ENCODE measurements at places on chromosomes 5 and 9. TPM values are rescaled to one million over a fixed set of nuclear protein-coding genes. Genes with fewer than 3 reads are reported as not detected.

The LRRC70 gene
- 8.0 TPM for total RNA-seq

The CDK7 gene
- 29.7 TPM for total RNA-seq

The ARHGEF37 gene
- total RNA-seq, result 6.2 TPM

The IFNA2 gene
- not detected for total RNA-seq

The SPATA31E1 gene
- total RNA-seq, result not detected
